Mononuclear cell (primary cell): ENCODE measurements at places on chromosomes 11 and 22. TPM values are rescaled to one million over a fixed set of nuclear protein-coding genes. Genes with fewer than 3 reads are reported as not detected.

Gene OR8G5
- total RNA-seq, result not detected

Gene DCPS
- 6.2 TPM for total RNA-seq

Gene ENTHD1
- 0.10 TPM for total RNA-seq

Gene FHIP1B
- total RNA-seq, result 27.6 TPM

Gene CREB3L1
- total RNA-seq, result 0.10 TPM

Gene GRM5
- total RNA-seq, result not detected

Gene HORMAD2
- not detected for total RNA-seq

Gene NTM
- total RNA-seq, result not detected

Gene OR52E8
- not detected for total RNA-seq

Gene SESN3
- total RNA-seq, result 105 TPM

Gene GAB2
- 61.9 TPM for total RNA-seq

Gene LDHAL6A
- 0.10 TPM for total RNA-seq

Gene SLC5A12
- total RNA-seq, result not detected

Gene OR52I1
- total RNA-seq, result not detected

Gene IGLL5
- total RNA-seq, result 2.0 TPM

Gene CDC42EP1
- total RNA-seq, result 0.42 TPM

Gene NLRP10
- not detected for total RNA-seq

Gene RNF26
- 6.2 TPM for total RNA-seq

Gene OR52A1
- not detected for total RNA-seq

Gene PGM2L1
- total RNA-seq, result 3.5 TPM

Gene MLC1
- total RNA-seq, result 2.8 TPM

Gene RBMXL2
- not detected for total RNA-seq

Gene VPREB1
- total RNA-seq, result not detected

Gene ZNF280B
- total RNA-seq, result 1.2 TPM

Gene LARGE1
- 3.9 TPM for total RNA-seq
